ENCODE measurements at places on chromosomes 7 and 10.
A peak's percentile ranks its signal among the peaks of the same experiment; 100 is the strongest.

DNA sequence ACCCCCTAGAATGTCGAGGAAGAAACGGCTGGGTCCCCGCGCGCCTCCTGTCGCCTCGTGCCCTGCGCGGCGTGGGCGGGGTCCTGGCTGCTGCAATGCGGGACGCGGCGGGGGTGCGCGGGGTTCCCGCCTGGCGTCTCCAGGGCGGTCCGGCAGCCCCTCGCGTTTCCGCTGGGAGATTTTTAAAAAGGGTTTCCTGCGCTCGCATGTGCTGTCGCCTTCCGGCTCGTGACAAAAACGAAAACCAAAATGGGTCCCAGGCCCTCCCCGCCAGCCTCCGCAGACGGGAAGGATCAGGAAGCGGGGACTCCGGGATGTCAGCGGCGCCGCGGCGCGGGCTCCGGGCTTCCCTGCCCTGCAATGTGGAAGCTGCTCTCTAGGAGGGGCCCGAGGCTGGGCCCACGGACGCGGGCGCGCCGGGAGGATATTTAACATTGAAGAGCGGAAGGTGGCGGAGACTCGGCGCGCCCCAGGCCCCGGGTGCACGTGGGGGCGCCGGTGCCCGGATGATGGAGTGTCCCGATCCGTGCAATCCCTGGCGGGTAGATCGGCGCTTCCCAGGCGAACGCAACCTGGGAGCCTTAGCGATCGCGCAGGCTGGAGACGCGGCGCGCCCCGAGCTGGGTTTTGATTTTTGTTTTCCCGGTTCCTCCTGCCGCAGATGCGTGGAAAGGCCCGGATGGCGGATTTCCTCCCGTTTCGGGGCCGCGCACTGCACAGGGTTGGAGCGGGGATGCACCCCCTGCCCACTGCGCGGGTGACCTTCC lies 1.0 kb downstream of the PFKP start:
- H3K36me3 ChIP-seq, result peaks cover 9% of the 10 kb centered on the region
- H3K27me3 ChIP-seq, result no peaks in the 10 kb centered on the region
- peak overlapping the region; percentile 79 for H3K27ac ChIP-seq

DNA sequence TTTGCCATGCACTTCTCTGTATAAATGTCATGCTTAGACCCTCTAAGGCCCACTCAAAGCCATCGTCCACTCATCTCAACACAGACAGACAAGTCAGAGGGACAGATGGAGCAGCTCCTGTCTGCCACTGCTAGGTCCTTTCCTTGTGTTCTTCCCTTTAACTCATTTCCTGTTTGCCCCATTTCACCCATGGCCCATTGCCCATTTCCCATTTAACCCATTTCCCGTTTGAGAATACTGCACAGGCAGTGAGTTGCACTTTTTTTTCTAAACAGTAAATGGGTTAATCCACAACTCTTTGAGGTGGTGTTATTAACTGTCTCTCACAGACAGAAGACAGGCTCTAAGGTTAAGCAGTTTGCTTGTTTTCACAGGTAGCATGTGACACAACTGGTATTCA lies 179.3 kb downstream of the NPSR1 start:
- H3K36me3 ChIP-seq, result no peaks in the 10 kb centered on the region
- no peaks in the 10 kb centered on the region for H3K27me3 ChIP-seq
- H3K4me1 ChIP-seq, result peaks cover 13% of the 10 kb centered on the region
- H3K27ac ChIP-seq, result no peak overlapping the region
- DNase-seq, result no peak
- H3K4me3 ChIP-seq, result no peak overlapping the region

GRCh38 chr10:5163487-5163886 lies 21.5 kb downstream of the AKR1C8 start:
- no peak overlapping the region for H3K27ac ChIP-seq
- no peak for DNase-seq

- H3K27ac ChIP-seq, result no peak overlapping the region
- H3K4me1 ChIP-seq, result peaks cover 5% of the 10 kb centered on the region
- H3K36me3 ChIP-seq, result no peaks in the 10 kb centered on the region
- DNase-seq, result no peak
- peak overlapping the region; percentile 61 for H3K4me3 ChIP-seq
Observed at GRCh38 chr7:22549667-22550513, 49.9 kb upstream of the STEAP1B start.
